Neural crest cell (in vitro differentiated cells): ENCODE measurements at places on chromosomes 4 and X. TPM values are rescaled to one million over a fixed set of nuclear protein-coding genes. Genes with fewer than 3 reads are reported as not detected.

ASB9 gene
- total RNA-seq = 0.28 TPM in 1 of 2 replicates, not detected in the other

LEF1 gene
- total RNA-seq = 55.0 and 62.1 TPM in 2 replicates

DNA sequence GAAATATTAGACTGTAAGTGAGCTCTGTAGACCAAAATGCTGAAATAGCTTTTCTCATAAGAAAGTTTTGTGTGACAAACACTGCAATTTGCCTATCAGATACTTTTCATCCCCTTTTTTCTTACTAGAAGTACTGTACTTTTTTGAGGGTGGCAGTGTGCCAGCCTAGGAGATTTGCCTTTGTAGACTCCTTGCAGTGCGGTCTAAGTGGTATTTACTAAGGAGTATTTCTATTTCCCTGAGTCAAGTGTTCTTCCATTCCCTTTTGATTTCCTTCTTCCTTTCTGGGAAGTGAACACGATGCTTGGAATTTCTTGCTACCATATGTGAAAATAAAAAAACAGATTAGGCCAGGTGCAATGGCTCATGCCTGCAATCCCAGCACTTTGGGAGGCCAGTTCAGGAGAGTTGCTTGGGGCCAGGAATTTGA lies 34.6 kb downstream of the PDLIM5 start:
- H3K27me3 ChIP-seq = no peaks in the 10 kb centered on the region
- no peak overlapping the region for H3K27ac ChIP-seq
- no peaks in the 10 kb centered on the region for H3K4me1 ChIP-seq
- no peak overlapping the region for H3K4me3 ChIP-seq
- DNase-seq = no peak

DNA sequence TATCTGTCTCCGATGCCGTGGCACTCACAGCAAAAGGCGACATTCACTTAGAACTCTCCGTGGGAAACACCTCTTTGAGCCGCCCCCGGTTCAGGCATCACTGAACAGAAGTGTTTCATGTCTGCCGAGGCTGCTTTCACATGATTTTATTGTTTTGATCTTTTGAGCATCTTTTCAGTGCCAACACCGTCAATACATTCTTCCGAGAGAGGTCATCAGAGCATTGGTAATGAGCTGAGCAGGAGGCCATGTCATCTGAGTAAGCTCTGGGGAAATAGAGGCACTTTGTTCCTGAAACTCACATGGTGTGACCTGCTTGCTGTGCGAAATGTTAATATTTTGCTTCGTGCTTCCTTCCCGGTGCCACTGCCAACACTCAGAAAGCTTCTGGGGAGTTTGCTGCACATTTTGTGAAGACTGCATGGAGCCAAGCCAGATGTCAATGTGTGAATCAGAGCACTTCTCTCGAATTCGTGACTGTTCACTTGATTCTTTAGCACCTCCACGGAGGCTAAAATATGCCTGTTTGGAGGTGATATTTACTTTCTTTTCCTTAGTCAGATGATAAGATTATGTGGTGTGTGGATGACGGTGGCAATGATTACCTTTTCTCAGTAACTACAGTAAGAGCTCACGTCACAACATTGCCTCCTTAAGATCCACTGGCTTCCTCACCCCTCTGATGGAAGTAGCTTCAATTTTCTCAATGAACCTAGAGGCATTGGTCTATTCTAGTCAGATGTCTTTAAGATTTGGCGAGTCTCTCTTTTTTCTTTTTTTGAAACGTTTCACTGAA lies 222.3 kb upstream of the HS3ST1 start:
- peaks cover 29% of the 10 kb centered on the region for H3K4me1 ChIP-seq
- no peak overlapping the region for H3K27ac ChIP-seq
- no peak overlapping the region for H3K4me3 ChIP-seq

- peaks cover 9% of the 10 kb centered on the region for H3K4me1 ChIP-seq
- no peak overlapping the region for H3K27ac ChIP-seq
- no peak for DNase-seq
- no peaks in the 10 kb centered on the region for H3K36me3 ChIP-seq
Measured at GRCh38 chrX:136652822-136653723, 5.1 kb downstream of the CD40LG start.

CLDN2 gene
- not detected in 2 replicates for total RNA-seq

DNA sequence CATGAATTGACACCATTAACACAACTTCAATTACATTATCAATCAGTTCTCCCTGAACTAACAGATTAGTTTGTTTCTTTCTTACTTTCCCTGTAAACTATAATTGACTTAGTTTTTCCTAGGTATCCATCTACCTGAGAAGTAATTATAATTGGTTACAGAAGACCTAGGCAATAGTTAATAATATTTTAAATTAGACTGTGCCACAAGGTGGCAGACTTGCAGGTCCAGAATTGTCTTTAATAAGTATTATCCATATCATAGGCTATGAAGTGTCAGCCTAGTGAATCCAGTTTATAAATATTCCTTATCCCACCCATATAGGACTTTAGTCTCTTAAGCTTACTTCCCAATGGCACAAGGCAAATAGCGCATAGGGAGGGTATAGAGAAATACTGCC lies 48.9 kb upstream of the FAM47B start:
- H3K36me3 ChIP-seq = peaks cover 3% of the 10 kb centered on the region
- no peaks in the 10 kb centered on the region for H3K4me1 ChIP-seq
- no peaks in the 10 kb centered on the region for H3K27me3 ChIP-seq
- DNase-seq = no peak
- no peak overlapping the region for H3K27ac ChIP-seq
- H3K4me3 ChIP-seq = no peak overlapping the region

DNA sequence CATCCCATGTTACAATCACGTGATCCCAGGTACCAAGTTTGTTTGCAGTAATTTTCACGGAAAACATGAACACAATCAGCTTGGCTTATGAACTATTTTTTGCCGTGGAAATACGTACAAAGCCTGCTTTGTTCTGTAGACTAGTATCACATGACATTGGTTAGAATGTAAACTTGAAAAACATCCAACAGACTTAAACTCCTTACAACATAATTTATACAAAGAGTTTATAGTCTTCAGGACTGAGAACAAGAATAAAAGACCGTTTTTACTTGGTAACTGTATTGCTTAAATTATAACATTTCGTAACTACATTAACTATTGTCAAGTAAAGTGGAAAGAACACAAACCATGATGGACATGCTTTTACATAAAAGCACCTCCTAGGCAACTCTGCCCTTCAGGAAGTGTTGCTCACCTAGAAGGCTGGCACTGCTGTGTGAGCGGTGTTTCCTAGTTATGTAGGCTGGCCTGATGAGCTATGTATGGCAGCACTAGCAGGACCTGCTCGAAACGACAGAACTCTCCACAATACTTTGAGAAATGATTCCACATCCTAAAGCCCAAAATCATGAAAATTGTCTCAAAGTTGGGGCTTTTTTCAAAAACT lies 41.8 kb upstream of the WDR1 start:
- no peaks in the 10 kb centered on the region for H3K36me3 ChIP-seq
- H3K27me3 ChIP-seq = no peaks in the 10 kb centered on the region
- H3K27ac ChIP-seq = no peak overlapping the region
- H3K4me1 ChIP-seq = peaks cover 5% of the 10 kb centered on the region
- no peak for DNase-seq

TEX13C gene
- not detected in 2 replicates for total RNA-seq
